ENCODE measurements at places on chromosomes 6 and 20.

DNA sequence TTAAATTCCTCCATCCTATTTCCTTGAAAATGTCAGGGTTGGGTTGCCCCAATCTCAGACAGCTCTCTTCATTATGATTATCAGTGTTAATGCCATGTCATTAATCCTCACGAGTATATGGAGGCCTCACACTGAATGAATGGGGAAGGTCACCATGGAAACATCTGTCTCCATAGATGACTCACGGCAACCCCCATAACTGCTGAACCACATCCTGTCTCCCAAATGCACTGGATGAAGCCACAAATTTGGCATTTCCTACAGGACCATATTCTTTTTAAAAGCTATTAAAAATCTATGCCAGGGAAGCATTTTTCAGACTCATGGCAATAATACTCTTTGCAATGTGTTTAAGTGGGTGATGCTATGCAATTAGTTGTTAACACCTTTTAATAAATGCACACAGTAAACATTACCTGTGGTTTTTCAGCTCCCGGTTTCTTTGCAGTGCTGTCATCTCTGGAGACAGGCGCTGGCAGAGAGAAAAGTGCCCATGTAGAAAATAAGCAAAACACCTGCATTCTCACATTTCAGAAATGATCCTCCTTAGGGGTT is 80.1 kb upstream of the PTPRK start:
- no peak for DNase-seq

DNA sequence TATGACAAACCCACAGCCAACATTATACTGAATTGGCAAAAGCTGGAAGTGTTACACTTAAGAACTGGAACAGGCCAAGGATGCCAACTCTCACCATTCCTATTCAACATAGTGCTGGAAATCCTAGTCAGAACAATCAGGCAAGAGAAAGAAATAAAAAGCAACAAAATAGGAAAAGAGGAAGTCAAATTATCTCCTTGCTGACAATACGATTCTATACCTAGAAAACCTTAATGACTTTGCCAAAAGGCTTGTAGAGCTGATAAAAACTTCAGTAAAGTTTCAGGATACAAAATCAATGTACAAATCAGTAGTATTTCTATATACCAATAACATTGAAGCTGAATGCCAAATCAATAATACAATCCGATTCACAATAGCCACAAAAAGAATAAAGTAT is 32.4 kb downstream of the OR5V1 start:
- no peak for DNase-seq

DNA sequence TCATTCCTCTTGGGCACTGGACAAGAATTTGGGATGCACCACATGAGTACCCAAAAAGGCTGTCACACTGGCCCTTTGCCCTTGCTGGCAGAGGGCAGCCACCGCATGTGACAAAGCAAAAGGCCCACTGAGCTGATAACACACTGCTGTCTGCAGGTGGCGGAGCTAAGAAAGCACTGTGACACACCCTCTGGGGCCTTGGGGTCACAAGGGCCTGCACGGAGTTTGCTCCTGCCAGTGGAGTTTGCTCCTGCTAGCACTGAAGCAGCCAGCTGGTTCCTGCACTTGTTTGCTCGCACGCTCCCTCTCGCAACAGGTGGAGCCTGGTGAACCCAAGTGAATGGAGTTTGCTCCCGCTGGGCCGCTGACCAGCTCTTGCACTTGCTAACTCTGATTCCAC is 132.6 kb downstream of the LCA5 start:
- no peak for DNase-seq

GRCh38 chr6:11659757-11660156 is 118.8 kb downstream of the ADTRP start:
- no peak for DNase-seq

GRCh38 chr20:955111-955510 is 39.0 kb upstream of the ANGPT4 start:
- DNase-seq, result no peak

GRCh38 chr20:20668639-20669038 is 43.8 kb downstream of the RALGAPA2 start:
- no peak for DNase-seq

GRCh38 chr6:27795697-27796494 is 116.3 kb downstream of the OR2B2 start:
- peak; percentile 76 for DNase-seq

- DNase-seq, result no peak
Measured at GRCh38 chr6:85251300-85251699, 198.6 kb upstream of the NT5E start.

DNA sequence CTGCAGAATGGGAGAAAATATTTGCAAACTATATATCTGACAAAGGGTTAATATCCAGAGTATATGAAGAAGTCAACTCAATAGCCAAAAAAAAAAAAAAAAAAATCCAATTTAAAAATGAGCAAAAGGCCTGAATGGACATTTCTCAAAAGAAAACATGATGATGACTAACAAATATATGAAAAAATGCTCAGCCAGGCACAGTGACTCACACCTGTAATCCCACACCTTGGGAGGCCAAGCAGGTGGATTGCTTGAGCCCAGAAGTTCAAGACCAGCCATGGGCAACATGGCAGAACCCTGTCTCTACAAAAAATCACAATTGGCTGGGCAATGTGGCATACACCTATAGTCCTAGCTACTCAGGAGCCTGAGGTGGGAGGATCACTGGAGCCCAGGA is 2.1 kb upstream of the ECHDC1 start:
- no peak for DNase-seq

GRCh38 chr20:17568972-17569521 is 828 bp upstream of the DSTN start:
- DNase-seq, result peak; percentile 69

- no peak for DNase-seq
Measured at GRCh38 chr6:7172649-7173048, 64.9 kb downstream of the RREB1 start.

- DNase-seq, result no peak
Measured at GRCh38 chr20:60837173-60837770, 414.8 kb upstream of the CDH4 start.

GRCh38 chr20:14817101-14817500 is 479.7 kb upstream of the FLRT3 start:
- DNase-seq, result no peak

GRCh38 chr20:37228082-37228481 is 33.5 kb downstream of the GHRH start:
- no peak for DNase-seq

DNA sequence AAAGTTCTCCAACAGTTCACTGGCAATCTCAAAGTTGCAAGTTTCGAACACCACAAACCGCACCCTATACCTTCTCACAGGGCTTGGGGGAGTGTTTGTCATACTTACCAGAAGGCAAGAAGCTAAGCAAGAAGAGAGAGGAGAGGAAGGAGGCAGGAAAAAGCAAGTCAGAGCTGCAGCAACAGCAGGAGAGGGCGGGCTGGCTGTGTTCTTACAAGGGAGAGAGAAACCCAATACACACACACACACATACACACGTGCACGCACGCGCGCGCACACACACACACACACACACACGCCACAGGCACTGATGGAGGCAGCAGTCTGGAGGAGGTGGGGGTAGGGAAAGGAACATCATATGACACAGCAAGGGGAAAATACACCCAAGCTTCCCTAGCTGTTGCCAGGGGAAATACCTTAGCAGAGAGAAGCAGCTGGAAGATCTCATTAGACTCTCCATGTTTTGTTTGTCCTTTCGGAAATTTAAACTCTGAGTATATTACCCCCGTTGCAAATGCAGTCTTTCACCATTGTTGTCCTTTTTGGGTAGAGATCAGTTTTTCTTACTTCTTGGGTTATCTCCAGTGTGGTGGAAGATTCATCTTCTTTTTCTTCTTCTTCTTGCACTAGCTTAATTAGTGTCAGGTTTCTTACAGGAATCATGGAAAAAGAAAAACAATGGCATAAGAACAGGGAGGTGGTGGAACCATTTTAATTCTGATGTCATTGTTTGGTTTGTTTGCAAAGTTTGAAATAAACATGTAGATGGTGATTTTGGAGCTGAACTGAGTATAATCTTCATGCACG is at the start of gene TXLNB:
Gene TXLNB (minus strand): TSS at position 186 of the 807 bp plus-strand sequence. CDS start 3,099 bp downstream, outside the sequence.
- DNase-seq, result peak; percentile 77

DNA sequence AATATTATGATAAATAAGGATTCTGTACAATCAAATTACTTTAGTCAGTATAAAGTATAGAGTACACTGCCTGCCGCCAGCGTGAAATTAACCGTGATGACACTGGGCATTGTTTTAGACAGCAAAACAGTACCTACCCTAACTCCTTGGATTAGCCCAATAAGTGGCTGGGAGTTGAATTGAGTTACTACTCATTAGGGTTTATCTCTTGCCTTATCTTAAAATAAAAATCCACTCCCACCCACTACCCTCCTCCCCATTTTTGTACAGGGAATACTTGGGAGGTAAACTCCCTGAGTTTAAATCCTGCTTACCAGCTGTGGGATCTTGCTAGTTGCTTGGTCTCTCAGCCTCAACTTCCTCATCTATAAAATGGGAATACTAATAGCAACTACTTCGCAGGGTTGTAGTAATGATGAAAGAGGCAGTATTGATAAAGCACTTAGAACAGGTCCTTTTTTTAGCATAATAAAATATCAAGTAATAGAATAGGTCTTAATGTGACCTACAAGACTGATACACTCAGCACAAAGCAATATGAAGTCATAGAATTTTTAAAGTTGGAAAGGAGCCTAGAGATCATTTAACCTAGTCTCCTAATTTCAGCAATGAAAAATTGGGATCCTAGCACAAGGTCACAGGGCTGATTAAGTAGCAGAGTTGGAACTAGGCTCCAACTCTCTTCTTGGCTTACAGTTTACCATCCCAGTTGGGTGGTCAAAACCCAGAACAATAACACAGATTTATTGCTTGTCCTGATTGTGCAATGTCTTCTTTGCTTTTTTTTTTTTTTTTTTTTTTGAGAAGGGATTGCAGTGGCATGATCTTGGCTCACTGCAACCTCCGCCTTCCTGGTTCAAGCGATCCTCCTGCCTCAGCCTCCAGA is 23.8 kb downstream of the PHACTR2 start:
- DNase-seq, result no peak

DNA sequence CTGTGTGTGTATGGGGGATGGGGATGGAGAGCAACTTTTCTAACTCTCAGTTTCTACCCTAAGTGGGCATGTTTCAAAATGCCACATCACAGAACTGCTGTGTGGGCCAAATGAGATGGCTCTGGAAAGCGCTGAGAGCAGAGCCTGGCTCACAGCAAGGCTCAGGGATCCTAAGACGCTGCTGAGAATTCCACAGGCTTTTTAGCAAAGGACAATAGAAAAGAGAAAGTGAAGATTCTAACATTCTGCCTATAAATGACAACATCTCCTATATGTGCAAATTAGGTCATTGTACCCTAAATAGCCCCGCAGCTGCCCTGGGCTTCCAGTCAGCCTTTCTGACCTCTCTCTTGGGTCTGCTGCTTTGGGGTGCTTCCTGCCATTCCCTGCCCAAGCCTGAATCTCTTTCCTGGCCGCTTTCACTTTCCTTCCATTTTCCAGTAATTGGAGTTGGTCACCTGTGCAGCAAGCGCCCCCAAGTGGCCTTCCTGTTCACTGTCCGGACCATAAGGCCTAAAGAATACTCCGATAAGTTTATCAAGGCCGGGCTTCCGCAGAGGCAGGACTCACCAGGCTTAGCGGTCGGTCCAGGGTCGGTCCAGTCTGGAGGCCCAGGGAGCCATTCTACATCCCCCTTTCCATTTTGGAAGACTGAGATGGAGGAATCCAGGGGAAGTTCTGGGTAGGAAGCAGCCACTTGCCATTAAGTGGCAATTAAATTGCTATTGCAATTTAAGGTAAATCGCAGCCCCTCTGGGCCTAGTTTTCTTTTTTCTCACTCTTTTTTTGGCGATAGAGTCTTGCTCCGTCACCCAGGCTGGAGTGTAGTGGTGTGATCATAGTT is 6.7 kb upstream of the DDR1 start:
- peak; percentile 85 for DNase-seq

- DNase-seq, result no peak
Measured at GRCh38 chr6:38183856-38184584, 364.5 kb downstream of the ZFAND3 start.

DNA sequence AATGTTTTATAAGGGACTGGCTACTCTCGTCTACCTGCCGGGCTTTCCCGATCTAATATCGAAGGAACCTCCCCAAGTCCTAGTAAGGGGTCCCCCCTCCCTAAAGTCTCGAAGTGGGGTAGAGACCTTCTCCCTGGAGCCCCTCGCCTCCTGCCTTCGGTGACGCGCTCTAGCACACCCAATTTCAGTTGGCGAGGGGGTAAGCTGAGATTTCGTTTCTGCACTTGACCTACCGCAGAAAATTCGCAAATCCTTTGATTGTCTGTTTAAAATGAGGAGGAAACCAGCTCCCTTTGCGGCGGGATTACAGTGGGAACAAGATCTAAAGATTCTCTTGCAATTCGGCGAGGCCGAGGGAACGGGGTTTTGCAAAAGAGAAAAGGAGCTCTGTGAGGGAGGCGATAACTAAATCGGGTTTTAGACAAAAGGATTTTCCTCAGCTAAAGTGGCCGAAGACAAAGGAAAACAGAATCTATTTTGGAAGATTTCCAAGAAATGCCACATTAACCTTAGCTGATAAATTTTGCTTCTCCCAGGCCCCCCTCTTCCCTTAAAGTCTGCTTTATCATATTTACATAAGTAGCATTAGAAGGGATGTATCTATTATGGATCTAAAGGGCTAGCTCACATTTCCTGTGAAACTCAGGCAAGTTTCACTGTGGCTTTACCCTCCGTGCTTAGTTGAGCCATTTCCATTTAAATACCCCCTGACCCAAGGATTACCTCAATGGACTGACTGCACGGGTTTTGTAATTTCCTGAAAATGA is 8.4 kb downstream of the SIM1 start:
- DNase-seq, result no peak

DNA sequence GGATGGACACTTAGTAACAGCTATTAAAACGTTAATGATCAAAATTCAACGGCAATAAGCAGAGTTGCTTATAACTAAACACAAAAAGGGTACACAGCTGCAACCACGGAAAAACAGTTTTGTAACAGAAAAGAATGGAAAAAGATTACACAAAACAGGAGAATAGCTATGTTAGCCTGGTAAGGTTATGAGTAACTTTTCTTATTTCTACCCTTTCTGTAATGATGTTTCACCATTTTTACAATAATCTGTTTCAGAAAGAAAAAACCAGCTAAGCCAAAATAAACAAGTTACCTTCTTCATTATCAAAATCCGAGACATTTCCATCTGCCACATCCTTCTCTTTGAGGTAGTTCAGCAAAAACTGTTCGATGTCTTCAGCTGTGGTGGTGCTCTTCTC is 27.4 kb downstream of the TTI1 start:
- DNase-seq, result no peak

DNA sequence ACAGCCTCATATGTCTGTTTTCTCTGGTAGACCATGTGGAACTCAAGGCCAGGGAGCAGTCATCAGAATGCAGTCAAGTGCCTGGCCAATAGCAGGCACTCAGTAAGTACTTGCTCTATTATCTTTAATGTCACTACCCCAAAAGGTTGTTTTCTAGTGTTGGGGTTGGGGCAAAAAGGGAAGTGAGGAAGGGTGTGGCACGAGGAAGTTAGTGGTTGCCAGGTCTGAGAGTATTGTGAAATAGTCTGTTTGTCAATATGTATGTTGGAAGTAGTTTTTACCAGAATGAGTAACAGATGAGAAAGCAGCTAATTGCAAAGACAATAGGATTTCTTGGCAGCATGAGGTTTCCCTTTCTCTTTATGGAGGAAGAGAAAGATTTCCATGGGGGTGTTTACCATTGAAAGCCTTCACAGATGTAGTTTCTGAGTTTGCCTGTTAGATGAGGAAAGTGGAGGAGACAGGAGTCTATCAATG is 59.5 kb upstream of the ARMH2 start:
- no peak for DNase-seq

- no peak for DNase-seq
Measured at GRCh38 chr6:36684447-36684812, 5.9 kb downstream of the CDKN1A start.
